ENCODE measurements at places on chromosomes 1 and 21.
A peak's percentile ranks its signal among the peaks of the same experiment; 100 is the strongest.

- no peak for DNase-seq
Observed at GRCh38 chr21:36790616-36791015, 91.7 kb downstream of the SIM2 start.

DNA sequence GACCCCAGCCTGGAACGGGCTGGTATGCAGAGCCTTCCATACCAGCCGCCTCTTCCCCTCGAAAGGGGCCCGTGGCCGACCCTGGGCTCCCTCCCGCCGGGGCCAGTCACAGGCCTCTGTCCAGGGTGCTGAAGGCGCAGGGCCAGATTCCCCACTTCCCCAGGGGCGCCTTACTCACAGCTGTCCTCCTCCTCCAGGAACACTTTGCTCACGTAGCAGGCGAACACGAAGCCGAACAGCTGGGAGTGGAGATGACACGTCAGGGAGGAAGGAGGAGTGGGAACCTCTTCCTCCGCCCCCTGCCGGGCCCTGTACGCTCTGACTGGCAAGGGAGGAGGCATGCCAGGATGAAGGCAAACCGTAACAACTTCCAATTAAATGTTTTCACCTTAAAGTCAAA lies 57.3 kb downstream of the NKAIN1 start:
- peak; percentile 37 for DNase-seq

GRCh38 chr21:41319273-41319672 lies 2.7 kb downstream of the FAM3B start:
- no peak for DNase-seq

- no peak for DNase-seq
Observed at GRCh38 chr1:77889671-77890070, 1.2 kb downstream of the NEXN start.

DNA sequence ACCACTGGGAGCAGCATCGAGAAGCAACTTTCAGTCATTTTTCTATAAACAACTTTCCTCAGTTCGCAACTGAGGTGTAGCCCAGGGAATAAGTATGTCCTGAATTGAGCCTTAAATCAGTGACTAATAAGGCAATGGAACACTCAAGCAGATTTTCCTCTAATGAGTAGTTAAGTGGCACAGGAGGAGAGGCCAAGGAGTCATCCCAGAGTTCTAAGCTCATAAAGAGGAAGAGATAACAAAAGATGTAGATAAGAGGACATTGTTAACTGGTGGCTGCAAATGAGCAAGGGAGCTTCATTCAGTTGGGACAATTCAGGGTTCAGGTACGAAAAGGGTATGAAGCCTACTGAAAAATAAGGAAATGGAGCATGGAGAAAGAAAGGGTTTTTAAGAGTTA lies 64.5 kb downstream of the LRRC40 start:
- no peak for DNase-seq

- DNase-seq, result no peak
Observed at GRCh38 chr1:88043834-88044233, 640.2 kb upstream of the PKN2 start.

DNA sequence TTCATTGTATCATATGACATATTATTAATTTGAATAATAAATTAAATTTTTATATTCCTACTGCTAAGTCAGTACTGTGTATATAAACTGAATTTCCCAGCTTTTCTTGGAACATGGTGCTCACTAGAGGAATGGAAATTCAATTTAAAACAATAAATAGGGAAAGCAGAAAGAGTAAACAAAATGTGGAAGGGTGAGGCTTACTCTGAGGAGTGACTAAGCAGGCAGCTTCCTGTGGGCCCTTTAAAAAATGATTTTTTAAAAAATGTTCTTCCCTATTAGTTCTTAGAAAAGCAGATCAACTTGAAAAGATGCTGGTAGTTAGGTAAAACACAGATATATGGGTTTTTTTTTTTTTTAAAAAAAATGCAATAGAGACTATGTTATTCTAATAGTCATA lies 49.5 kb upstream of the S1PR1 start:
- no peak for DNase-seq

- DNase-seq, result no peak
Observed at GRCh38 chr21:44006017-44006619, 6.0 kb upstream of the TRAPPC10 start.

- DNase-seq, result no peak
Observed at GRCh38 chr1:156773607-156774006, 6.3 kb downstream of the PRCC start.

DNA sequence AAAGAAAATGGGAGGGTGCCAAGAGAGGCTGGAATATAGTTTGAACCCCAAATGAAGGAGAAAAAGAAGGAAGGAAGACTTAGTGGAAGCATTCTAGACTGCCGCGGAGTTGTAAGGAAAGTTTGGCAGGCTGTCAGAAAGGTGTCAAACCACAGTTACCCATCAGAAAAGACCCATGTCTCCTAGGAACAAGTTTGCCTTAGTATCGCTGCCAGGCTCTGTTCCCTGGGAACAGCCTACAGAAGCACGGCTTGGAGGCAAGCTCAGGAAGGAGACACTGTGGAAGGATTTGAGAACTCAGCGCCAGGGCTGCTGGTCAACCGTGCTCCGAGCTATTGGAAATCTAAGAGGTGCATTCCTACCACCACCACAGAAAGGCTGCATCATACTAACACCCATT lies 197.4 kb downstream of the RRAGC start:
- DNase-seq, result no peak

GRCh38 chr1:31675161-31675560 lies 28.7 kb downstream of the COL16A1 start:
- no peak for DNase-seq
